ENCODE measurements at places on chromosomes 1 and 21.

- no peaks in the 10 kb centered on the region for H3K27me3 ChIP-seq
- peaks cover 22% of the 10 kb centered on the region for H3K4me1 ChIP-seq
- peak overlapping the region; percentile 54 for H3K27ac ChIP-seq
- no peak overlapping the region for H3K4me3 ChIP-seq
- H3K36me3 ChIP-seq = no peaks in the 10 kb centered on the region
Observed at GRCh38 chr1:181129771-181130606, 41.5 kb downstream of the IER5 start.

- H3K27me3 ChIP-seq = no peaks in the 10 kb centered on the region
- no peaks in the 10 kb centered on the region for H3K4me1 ChIP-seq
- DNase-seq = no peak
- H3K27ac ChIP-seq = no peak overlapping the region
Observed at GRCh38 chr1:224816062-224816461, 113.4 kb upstream of the DNAH14 start.

DNA sequence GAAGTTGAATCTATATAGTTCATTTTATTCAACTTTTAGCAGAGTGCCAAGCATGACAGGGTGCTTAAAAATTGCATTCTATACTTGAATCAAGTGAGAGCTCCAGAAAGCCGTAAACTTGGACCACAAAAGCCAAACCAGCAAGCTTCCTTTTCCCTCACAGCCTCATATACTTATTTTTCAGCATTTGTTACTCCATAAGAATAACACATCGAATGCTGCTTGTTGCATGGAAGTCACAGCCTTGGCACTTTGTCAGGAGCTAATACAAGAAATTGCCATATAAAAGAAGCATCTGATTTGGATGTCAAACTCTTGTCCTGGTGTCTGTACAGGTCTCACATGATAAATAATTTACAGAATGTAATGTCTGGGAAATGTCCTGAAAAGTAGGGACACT is 87.4 kb downstream of the PLXNA2 start:
- H3K27me3 ChIP-seq = no peaks in the 10 kb centered on the region
- DNase-seq = no peak
- no peaks in the 10 kb centered on the region for H3K36me3 ChIP-seq
- no peak overlapping the region for H3K27ac ChIP-seq
- no peak overlapping the region for H3K4me3 ChIP-seq

DNA sequence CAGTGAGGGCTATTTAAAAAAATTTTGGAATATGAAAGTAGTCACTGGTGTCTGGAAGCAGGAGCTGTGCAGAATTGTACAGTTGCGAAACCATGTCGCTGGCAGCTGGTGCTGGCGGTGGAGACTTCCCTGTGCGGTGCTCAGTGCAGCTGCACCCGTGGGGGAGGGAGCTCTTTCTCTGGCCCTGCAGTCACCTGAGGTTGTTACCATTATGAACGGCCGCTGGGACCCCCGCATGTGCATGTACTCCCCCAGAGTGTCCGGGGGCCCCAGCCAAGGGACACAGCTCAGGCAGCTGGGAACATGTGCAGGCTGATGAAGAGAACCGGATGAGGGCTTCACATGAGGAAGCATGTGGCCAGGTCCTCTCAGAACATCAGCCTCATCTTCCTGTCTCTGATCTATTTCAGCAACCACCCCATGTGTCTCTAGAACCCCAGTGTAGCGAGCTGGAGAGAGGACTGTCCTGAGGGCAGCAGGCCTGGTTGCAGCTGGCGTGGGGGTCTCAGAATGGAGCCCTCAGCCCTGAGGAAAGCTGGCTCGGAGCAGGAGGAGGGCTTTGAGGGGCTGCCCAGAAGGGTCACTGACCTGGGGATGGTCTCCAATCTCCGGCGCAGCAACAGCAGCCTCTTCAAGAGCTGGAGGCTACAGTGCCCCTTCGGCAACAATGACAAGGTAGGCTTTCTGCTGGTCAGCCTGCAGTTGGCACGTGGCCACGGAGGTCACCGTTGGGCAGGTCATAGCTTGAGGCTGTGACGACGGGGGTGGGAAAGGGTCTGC is at the start of gene TRPM2:
Gene TRPM2, plus strand, starts transcription at position 431 of the 780 bp plus-strand sequence. Its CDS starts 80 bp downstream, at position 511.
- peaks cover 4% of the 10 kb centered on the region for H3K27me3 ChIP-seq
- H3K4me3 ChIP-seq = peak within 1 kb of the TSS; percentile 55
- no peak for DNase-seq
- no peak within 1 kb of the TSS for H3K27ac ChIP-seq

GRCh38 chr21:46667741-46668380 is 32.4 kb downstream of the PRMT2 start:
- H3K36me3 ChIP-seq = peaks cover 13% of the 10 kb centered on the region
- peak overlapping the region; percentile 49 for H3K4me3 ChIP-seq
- H3K27ac ChIP-seq = no peak overlapping the region
- DNase-seq = no peak
- no peaks in the 10 kb centered on the region for H3K27me3 ChIP-seq

- H3K4me1 ChIP-seq = no peaks in the 10 kb centered on the region
- DNase-seq = no peak
- no peak overlapping the region for H3K4me3 ChIP-seq
- H3K36me3 ChIP-seq = no peaks in the 10 kb centered on the region
- no peaks in the 10 kb centered on the region for H3K27me3 ChIP-seq
Observed at GRCh38 chr1:189438808-189439207, 1038.9 kb downstream of the BRINP3 start.

DNA sequence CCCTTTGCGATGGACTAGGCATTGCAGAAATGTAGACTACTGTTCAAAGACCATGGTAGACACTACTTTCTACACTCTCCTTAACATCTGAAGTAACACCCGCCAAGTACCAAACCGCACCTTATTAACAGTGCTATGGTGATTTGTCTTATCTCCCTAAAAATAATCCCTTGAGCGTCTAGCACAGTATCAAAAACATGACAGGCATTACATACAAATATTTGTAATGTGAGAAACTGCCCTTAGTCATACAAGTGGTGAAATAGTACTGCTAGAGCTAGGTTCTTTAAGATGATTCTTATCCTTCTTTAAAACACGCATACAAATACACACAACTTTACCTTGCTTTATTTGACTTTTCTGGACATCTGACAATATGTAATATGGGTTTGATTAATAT is 27.2 kb downstream of the PUM1 start:
- H3K4me1 ChIP-seq = peaks cover 39% of the 10 kb centered on the region
- peaks cover 15% of the 10 kb centered on the region for H3K36me3 ChIP-seq
- no peak for DNase-seq
- no peaks in the 10 kb centered on the region for H3K27me3 ChIP-seq
- no peak overlapping the region for H3K27ac ChIP-seq

DNA sequence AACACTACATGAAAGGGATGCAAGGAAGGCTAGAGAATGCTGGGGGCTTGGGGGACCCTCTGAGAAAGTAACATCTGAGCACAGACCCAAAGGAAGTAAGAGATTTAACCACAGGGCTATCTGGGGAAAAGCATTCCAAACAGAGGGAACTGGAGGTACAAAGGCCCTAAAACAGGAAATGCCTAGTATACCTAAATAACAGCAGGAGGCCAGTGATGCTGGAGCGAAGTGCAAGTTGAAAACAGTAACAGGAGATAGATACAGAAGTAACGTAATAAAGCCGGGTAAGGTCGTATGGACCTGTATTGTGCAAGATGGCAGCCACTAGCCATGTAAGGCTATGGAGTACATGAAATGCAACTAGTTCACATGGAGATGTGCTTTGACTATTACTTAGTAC is 52.1 kb downstream of the CD34 start:
- no peak for DNase-seq
- H3K27ac ChIP-seq = no peak overlapping the region
- H3K36me3 ChIP-seq = peaks cover 8% of the 10 kb centered on the region
- peaks cover 79% of the 10 kb centered on the region for H3K4me1 ChIP-seq
- no peak overlapping the region for H3K4me3 ChIP-seq

DNA sequence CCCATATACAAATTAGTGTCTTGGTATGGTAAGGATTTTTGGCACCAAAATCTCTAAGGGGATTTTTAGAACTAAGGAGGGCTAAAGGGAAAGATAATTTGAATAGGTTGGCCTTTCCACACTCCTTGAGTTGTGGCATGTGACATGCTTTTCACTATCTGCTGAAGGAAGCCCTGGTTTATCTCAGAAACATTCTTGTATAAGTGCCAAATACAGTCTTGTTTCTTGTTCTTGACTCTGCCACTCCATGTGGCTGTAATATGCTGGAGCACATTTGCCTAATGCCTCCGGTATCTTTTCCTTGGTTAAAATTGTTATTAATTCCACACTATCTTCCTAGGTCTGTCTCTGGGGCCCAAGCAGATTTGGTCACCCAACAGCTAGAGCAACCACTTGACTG is 457.0 kb downstream of the USP25 start:
- DNase-seq = no peak
- H3K27me3 ChIP-seq = no peaks in the 10 kb centered on the region
- H3K27ac ChIP-seq = no peak overlapping the region
- no peak overlapping the region for H3K4me3 ChIP-seq
- H3K36me3 ChIP-seq = no peaks in the 10 kb centered on the region

DNA sequence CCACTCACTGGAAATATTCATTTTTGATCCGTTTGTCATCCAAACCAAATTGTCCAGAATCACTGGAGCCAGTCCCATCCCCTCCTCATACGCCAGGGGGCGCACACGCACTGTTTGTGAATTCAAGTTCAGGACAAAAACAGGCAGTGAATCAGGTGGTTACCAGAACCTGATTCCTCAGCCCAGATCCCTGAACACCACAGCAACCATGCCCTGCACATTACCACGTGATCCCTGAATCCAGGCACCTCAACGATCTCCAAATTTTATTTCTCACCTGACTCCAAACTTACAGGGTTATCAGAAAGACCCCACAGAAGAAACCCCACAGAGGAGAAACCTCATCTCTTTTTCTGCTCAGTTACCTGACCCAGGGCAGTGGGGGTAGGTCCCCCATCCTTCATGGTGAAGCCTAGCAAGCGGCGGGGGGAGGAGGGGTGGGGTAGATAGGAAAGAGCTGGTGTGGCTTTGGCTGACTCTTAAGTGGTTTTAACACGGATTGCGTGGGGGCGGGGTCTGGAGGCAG is 1.4 kb upstream of the PTPRF start:
- peaks cover 16% of the 10 kb centered on the region for H3K4me1 ChIP-seq
- no peak overlapping the region for H3K27ac ChIP-seq
- peaks cover 24% of the 10 kb centered on the region for H3K27me3 ChIP-seq
- peak; percentile 74 for DNase-seq
- H3K36me3 ChIP-seq = no peaks in the 10 kb centered on the region

- H3K4me3 ChIP-seq = no peak overlapping the region
- no peaks in the 10 kb centered on the region for H3K27me3 ChIP-seq
- no peak for DNase-seq
- no peaks in the 10 kb centered on the region for H3K4me1 ChIP-seq
Observed at GRCh38 chr1:166628259-166628658, 211.0 kb upstream of the POGK start.

GRCh38 chr1:29256979-29257804 is 20.9 kb downstream of the PTPRU start:
- H3K4me3 ChIP-seq = no peak overlapping the region
- DNase-seq = no peak
- H3K27ac ChIP-seq = no peak overlapping the region
- H3K27me3 ChIP-seq = peaks cover 11% of the 10 kb centered on the region

GRCh38 chr1:20280906-20281305 is 9.8 kb upstream of the VWA5B1 start:
- no peaks in the 10 kb centered on the region for H3K27me3 ChIP-seq
- no peak overlapping the region for H3K27ac ChIP-seq
- no peaks in the 10 kb centered on the region for H3K4me1 ChIP-seq
- no peak overlapping the region for H3K4me3 ChIP-seq
- no peak for DNase-seq

DNA sequence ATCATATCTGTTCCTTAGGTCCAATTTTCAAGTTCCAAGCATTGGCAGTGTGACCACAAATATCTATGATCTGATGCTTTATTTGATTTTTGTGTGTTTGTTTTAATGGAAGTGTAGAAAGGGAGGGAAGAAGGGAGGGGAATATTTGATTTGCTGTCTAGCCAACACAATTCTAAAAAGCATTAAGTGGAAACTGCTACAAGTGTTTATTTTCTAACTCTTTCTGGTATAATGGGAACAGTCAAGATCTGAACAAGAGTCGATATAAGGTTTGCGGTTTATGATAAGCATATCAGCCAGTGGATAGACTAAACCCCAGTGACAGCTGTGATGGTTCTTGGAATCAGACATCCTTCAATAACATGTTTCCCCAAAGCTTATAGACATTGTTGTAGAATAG is 267.8 kb upstream of the SNX7 start:
- no peak for DNase-seq
- no peaks in the 10 kb centered on the region for H3K36me3 ChIP-seq
- no peak overlapping the region for H3K4me3 ChIP-seq
- H3K27me3 ChIP-seq = no peaks in the 10 kb centered on the region
- no peak overlapping the region for H3K27ac ChIP-seq

- no peak overlapping the region for H3K27ac ChIP-seq
- H3K36me3 ChIP-seq = no peaks in the 10 kb centered on the region
- peaks cover 4% of the 10 kb centered on the region for H3K27me3 ChIP-seq
- H3K4me1 ChIP-seq = no peaks in the 10 kb centered on the region
- no peak for DNase-seq
Observed at GRCh38 chr1:183349201-183349711, 68.9 kb downstream of the NMNAT2 start.

DNA sequence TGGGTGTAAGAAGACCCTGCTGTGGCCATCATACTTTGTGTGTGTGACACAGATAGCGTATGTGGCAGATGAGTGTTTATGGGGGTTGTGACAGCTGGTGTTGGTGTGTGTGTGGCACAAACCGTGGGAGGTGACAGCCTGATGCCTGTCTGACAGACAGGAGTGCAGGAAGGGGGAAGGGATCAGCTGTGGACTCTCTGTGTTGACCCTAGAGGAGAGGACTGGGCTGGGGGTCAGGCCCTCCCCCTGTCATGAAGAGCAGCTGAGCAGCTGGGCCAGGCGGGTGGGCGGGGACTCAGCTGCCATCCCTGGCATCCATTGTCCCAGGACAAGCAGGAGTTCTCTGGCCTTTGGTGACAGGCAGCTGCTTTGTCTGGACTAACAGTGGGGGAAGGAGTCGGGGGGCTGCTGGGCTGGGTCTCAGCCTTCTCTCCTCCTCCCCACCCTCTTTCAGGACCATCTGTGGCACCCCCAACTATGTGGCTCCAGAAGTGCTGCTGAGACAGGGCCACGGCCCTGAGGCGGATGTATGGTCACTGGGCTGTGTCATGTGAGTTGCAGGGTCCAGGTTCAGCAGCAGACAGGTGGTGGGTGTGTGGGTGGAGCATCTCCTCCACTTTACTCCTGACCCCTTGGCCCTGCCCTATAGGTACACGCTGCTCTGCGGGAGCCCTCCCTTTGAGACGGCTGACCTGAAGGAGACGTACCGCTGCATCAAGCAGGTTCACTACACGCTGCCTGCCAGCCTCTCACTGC is 2.3 kb downstream of the PLK3 start:
- peaks cover 29% of the 10 kb centered on the region for H3K36me3 ChIP-seq
- peak overlapping the region; percentile 93 for H3K27ac ChIP-seq
- H3K4me1 ChIP-seq = peaks cover 43% of the 10 kb centered on the region
- peak overlapping the region; percentile 90 for H3K4me3 ChIP-seq
- DNase-seq = no peak

DNA sequence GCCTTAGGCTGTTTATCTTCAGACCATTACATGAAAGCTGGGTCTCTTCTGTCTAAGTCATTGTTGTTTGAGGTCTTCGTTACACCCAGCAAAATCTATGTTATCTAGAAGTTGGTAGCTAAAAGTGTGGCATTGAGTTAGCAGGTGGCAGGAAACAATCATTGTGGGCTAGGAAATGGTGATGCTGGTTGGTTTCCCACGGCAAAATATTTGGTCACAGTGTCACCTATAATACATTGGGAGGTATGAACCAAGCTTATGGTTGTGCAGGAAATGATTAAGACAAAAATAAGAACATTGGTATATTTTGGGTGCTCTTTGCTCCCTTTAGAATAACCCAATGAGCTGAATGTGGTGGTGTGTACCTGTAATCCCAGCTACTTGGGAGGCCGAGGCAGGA is 169.7 kb downstream of the TRIM33 start:
- H3K4me1 ChIP-seq = peaks cover 61% of the 10 kb centered on the region
- H3K27ac ChIP-seq = peak overlapping the region; percentile 62

Data from CD8-positive, alpha-beta memory T cell (primary cell).